ENCODE measurements at places on chromosomes 6 and 20.
A peak's percentile ranks its signal among the peaks of the same experiment; 100 is the strongest.

DNA sequence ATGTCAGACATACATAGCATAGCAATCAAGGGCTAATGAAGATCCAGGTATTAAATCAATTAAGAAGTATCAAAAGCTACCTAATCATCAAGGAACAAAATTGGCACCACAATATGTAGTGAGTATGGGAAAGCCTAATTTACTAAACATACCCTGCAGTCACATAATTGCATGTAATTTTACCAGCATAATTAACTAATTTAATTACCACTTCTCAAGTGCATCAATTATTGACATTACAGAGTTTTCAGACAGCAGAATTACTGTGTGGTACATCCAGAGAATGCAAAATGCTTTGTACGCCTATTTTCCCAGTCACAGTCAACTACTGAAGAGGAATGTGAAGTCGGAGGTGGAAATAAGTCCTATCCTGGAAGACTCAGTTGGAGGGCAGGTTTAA is 279.0 kb upstream of the ID4 start:
- no peak for DNase-seq

DNA sequence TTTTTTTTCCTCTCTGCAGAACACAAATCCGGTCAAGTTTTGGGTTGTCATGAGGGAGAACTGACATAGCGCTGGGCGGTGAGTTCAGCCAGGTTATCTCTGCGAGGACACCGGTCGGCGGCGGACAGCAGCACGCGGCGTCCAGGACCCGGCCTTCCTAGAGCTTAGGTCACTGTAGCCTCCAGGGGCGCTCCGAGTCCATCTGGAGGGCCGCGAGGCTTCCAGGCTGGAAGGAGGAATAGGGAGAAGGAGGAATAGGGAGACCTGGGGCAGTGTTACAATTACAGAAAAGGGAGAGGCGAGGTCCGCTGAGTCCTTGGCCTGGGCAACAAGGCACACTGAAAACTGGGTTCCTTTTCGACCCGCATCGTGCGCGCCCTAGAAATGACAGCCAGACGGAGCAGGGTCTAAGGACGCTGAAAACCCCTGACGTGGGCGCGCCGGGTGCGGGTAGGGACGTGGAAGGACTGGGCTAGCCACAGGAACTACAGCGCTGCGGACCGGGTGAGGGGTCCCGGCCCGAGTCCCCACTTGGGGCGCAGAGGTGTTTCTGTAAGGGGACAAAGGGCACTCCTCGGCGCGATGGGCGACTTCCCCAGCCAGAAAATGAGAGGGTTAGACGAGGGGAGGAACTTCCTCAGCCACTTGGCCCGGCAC is 536 bp upstream of the FNDC1 start:
- no peak for DNase-seq

GRCh38 chr6:149967591-149967990 is 3.8 kb downstream of the ULBP1 start:
- DNase-seq, result no peak

DNA sequence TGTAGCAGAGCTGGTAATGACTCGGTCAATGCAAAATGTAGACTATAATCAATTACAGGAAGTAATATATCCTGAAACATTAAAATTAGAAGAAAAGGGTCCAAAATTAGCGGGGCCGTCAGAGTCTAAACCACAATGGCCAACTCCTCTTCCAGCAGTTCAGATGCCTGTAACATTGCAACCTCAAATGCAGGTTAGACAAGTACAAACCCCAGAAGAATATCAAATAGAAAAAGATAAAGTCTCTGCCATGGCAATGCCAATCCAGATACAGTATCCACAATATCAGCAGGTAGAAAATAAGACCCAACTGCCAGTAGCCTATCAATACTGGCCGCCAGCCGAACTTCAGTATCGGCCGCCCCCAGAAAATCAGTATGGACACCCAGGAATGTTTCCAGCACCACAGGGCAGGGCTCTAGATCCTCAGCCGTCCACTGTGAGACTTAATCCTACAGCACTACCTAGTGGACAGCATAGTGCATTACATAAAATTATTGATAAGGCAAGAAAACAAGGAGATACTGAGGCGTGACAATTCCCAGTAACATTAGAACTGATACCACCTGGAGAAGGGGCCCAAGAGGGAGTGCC is 158.4 kb downstream of the GPX5 start:
- peak; percentile 70 for DNase-seq

- DNase-seq, result no peak
These were observed 704 bp upstream of the FAM210B start for GRCh38 chr20:56358070-56358469.

GRCh38 chr20:25254571-25254970 is 6.7 kb downstream of the PYGB start:
- DNase-seq, result no peak

GRCh38 chr6:33616913-33617312 is 4.2 kb upstream of the ITPR3 start:
- DNase-seq, result no peak

DNA sequence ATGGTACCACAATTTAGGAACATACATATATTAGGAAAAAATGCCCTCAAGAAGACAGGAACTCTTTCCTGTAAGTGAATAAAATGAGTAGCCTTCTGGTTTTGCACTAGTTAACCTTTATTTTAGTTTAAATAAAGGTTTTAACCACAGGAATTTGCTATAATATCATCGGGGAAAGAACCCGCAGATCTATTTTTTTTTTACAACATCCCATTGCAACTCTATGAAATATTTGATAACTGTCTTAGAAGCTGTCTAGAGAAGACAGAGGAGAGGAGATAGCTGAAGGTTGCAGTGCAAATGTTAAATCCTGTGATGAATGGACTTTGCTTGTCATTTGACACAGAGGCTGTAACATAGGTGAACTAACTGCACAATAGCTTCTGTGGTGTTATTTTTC is 69.5 kb downstream of the TINAG start:
- no peak for DNase-seq

DNA sequence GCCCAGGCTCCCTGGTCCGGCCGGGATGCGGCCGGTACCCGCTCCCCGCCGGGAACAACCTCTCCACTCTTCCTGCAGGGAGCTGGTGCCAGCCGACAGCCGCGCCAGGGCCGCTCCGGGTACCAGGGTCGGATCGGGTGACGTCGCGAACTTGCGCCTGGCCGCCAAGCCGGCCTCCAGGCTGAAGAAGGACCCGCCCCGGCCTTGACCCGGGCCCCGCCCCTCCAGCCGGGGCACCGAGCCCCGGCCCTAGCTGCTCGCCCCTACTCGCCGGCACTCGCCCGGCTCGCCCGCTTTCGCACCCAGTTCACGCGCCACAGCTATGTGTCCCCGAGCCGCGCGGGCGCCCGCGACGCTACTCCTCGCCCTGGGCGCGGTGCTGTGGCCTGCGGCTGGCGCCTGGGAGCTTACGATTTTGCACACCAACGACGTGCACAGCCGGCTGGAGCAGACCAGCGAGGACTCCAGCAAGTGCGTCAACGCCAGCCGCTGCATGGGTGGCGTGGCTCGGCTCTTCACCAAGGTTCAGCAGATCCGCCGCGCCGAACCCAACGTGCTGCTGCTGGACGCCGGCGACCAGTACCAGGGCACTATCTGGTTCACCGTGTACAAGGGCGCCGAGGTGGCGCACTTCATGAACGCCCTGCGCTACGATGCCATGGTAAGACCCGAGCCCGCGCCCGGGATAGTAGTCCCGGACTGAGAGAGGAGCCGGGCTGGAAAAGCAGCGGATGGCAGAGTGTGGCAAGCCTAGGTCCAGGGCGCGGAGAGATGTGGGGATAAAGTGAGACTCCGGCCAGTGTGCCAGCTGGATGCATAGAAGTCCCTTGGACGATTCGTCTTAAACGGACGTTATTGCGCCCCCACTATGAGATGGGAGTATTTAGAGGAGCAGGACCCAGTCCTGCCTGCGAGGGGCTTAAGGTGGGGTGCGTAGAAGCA is at the start of gene NT5E:
NT5E (plus strand) TSS at position 266 of the 942 bp plus-strand sequence; CDS start at position 323, 57 bp downstream.
- peak; percentile 69 for DNase-seq

GRCh38 chr20:22333885-22334545 is 250.4 kb downstream of the FOXA2 start:
- DNase-seq, result peak; percentile 66

- no peak for DNase-seq
These were observed 135.1 kb downstream of the MRPL14 start for GRCh38 chr6:43992126-43992663.

DNA sequence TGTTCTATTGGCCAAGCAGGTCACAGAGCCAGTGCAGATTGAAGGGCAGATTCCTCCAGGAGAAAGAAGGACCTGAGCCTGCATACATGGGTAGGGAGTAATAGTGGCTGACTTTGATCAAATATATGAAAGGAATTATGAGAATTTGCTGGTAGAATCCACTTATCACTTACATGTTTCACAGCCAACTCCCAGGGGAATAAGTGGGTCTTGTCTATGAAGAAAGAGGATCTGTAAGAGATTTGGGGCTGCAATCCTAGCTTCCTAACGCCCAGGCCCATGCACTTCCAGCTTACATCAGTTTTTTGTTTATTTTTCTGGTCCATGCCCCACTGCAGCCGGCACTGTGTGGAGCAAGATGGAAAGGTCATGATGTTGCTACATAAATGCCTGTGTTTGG is 107.9 kb upstream of the SYNDIG1 start:
- no peak for DNase-seq

DNA sequence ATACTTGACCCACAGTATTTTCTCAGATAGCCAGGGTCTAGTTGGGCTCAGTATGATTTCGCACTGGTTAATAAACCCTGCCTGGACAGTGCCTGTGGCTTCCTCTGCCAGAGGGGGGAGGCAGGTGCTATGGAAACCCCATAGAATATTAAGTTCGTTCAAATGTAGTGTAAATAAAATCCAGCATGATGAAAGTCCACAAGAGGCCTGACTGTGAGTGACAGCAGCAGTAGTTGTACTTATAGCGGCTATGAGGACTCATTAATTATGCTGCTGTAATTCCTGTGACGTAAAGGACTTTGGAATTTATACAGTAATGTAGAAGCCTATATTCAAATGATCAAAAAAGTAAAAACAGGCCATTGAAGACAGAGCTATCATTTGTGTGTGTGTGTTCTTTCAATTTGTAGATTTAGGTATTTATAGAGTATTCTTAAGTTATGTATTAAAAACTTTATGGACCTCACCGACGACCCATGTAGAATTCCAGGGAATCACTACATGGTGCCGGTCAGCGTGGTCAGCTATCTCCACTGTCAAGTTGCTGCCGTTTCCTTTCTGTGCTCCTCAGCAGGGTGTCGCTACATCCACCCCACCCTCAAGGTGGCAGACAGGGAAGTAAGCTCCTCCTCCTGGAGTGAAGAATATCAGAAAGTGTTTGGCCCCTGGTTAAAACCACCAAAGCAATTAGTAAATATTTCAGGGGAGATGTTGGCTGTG is 10.0 kb downstream of the PYGB start:
- no peak for DNase-seq

DNA sequence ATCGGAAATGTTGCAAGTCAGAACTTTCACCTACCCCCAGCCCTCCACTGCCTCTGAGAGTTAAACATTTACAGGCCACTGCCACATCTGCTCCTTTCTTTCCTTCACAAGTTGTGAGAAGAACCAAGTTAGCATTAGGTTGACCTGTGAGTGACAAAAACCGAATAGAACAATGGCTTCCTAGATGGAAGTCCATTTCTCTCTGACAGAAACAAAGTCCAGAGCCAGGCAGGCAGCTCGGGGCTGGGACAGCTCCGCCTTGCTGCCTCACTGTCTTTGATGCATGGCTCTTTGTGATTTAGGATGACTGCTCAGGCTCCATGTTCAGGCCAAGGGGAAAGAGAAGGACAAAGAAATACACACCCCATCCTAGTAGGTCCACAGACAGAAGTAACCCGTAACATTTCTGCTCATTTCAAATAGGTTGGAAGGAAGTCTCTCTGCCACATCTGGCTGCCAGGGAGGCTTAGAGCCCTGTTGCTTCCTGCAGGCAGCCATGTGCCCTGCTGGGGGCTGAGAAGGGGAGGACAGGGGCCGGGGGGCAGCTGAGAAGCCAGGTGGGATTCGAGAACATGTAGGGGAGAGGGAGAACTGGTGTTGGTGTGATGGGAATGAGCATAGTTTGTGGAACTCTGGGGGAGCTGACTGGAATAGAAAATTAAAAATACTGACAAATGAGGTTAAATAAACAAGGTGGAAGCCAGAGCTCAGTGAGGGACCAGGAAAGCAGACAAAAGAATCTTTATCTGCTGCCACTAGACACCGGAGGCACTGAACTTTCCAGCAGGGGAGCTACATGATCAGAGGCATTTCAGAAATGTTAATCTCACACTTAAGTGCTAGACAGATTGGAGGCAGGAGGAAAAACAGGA is 19.5 kb upstream of the IER3 start:
- no peak for DNase-seq

GRCh38 chr20:16474363-16474762 is 98.9 kb downstream of the KIF16B start:
- no peak for DNase-seq

- no peak for DNase-seq
These were observed 15.8 kb upstream of the MTRF1L start for GRCh38 chr6:153018355-153018754.

DNA sequence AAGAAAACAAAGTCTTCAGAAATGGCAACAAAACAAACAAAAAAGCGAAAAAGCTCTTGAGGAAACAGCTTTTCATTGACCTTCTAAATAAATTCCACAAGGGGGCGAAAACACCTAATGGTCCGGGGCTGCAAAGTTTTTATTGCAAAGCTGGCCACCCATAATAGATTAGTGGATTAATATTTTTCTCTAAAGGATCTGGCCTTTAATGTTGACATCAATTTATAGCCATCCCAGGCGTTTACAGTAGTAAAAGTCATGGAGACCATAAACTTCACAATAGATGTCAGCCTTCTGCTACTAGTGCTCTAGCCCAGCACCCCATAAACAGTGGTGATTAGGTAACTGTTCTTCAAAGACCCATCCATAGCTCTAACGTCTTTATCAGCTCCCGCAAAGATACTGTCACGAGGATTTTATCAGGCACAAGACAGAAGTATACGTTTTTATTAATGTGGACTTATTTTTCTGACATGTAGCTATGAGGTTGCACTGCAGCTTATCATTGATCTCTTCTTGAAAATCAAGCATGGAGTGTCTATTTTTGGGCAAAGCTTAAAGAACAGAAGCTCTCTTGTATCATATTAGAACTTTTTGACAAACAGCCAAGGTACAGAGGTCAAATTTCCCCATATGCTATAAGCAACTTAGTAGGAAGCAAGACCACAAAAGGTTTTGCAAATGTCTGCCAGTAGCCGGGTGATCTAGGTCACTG is 4.7 kb downstream of the CITED2 start:
- peak; percentile 51 for DNase-seq

GRCh38 chr6:82843291-82843885 is 222.3 kb downstream of the UBE3D start:
- DNase-seq, result no peak

GRCh38 chr20:63612276-63612931 is 14.5 kb downstream of the GMEB2 start:
- no peak for DNase-seq

GRCh38 chr20:25206548-25206947 is 11.0 kb downstream of the ENTPD6 start:
- DNase-seq, result no peak

GRCh38 chr6:36603222-36604089 is 9.3 kb downstream of the SRSF3 start:
- DNase-seq, result no peak

- DNase-seq, result peak; percentile 88
These were observed 56.8 kb downstream of the KCNS1 start for GRCh38 chr20:45044084-45044573.

GRCh38 chr6:159595173-159595572 is 97.9 kb downstream of the SOD2 start:
- DNase-seq, result peak; percentile 96

GRCh38 chr20:15836634-15837033 is 736.6 kb downstream of the KIF16B start:
- no peak for DNase-seq
